ENCODE measurements at places on chromosomes 2 and 18.

DNA sequence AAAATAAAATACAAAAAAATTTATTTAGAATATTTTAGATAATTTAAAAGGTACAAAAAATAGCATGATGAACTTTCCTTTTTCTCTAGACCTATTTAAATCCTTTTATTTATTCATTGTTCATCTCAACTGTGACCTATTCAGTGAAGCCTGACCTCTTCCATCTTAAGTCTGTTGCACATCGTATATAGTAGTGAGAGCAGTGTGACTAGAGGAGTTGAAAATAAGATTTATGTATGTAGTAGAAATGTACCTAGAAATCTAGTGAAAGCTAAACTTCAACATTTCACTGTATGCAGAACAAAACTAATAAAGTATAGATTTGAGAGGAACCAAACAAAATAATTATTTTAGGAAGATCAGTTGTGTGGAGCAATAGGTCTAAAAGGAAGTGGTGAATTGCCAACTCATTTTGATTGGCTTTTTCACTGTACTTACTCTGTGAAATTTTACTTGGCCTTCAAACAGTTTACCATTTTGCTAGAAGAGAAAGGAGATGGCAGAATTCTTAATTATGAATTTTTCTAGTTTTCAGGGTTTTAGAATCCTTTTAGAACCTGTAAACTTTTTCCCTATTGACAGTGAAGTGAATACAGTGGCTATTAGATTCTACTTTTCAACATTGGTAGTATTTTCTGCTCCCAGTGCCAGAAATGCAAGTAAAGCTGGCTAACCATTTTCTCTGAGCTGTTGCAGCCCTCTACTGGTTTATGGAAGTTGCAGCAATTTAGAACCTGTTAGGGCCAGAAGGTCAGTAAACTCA lies 11.0 kb downstream of the ANKRD12 start:
- DNase-seq: peak; percentile 59

DNA sequence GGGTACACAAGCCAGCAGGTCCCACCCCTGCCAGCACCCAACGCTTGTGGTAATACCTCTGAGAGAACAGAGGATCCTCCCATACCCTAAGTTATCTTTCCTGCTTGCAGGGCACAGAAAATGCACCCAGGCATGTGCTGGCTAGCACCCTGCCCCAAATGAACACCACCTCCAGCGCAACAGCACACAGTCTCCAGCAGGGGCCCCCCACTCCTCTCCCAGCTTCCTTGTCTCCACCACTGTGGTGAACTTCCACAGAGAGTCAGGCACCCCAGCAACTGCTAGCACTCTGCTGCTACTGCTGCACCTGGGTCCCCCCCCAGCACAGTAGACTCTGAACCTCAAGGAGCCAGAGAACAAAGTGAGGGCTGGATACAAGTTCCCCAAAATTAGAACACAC lies 216.8 kb upstream of the CNTNAP5 start:
- DNase-seq: no peak

DNA sequence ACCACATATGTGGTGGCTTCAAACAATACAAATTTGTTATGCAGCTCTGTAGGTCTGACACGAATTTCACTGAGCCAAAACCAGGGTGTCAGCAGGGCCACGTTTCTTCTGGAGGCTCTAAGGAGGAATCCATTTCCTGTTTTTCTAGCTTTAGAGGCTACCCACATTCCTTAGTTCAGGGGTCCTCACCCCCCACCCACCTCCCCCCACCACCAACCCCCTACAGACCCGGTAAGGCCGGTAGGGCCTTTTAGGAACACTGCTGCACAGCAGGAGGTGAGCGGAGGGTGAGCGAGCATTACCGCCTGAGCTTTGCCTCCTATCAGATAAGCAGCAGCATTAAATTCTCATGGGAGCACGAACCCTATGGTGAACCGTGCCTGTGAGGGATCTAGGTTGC lies 10.6 kb upstream of the SLC39A10 start:
- DNase-seq: no peak

GRCh38 chr2:238406221-238406997 lies 20.3 kb upstream of the ASB1 start:
- DNase-seq: no peak

GRCh38 chr2:165144315-165144714 lies 59.5 kb downstream of the SCN3A start:
- no peak for DNase-seq

GRCh38 chr18:32427084-32427900 lies 43.4 kb downstream of the GAREM1 start:
- no peak for DNase-seq

DNA sequence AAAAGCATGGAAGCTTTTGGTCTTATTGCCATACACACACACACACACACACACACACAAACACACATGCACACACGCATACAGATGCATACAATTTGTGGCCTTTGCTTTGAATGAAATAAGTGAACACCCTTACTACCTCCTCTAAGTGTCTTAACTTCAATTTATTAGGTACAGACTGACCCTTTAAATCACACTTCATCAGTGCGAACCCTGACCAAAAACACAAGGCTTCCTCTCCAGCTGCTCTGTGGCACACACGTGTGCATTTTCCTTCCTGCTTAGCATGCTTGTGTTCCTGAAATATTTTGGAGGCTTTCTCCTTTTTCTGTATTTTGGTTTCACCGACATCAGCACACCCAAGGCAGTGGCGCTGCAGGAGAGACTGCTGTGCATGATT lies 96.0 kb downstream of the CNTNAP5 start:
- no peak for DNase-seq

GRCh38 chr18:9987931-9988330 lies 74.1 kb downstream of the VAPA start:
- DNase-seq: no peak

- DNase-seq: no peak
Observed at GRCh38 chr2:3208179-3208578, 169.4 kb downstream of the EIPR1 start.

GRCh38 chr2:43689999-43690398 lies 13.8 kb upstream of the C1GALT1C1L start:
- DNase-seq: no peak

GRCh38 chr18:69715191-69715795 lies 232.4 kb downstream of the CD226 start:
- no peak for DNase-seq

GRCh38 chr2:147630585-147630984 lies 214.2 kb upstream of the ACVR2A start:
- no peak for DNase-seq

DNA sequence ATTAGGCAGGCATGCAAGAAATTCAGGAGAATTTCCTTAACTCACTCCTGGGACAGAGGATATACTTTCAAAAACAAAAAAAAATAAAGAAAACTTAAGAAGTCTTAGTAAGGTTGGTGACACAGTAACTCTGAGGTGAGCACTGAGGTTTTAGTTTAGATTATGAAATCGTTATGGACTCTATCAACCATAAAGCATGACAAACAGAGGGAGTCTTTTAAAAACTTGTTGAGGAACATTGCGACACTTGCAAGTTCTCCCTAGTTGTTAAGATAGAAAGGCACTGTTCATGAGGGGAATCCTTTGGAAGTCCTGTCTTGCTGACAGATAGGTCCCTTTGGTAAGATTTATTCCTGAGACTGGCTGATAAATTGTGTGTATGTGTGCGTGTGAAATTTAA lies 194.3 kb upstream of the ERBB4 start:
- no peak for DNase-seq

DNA sequence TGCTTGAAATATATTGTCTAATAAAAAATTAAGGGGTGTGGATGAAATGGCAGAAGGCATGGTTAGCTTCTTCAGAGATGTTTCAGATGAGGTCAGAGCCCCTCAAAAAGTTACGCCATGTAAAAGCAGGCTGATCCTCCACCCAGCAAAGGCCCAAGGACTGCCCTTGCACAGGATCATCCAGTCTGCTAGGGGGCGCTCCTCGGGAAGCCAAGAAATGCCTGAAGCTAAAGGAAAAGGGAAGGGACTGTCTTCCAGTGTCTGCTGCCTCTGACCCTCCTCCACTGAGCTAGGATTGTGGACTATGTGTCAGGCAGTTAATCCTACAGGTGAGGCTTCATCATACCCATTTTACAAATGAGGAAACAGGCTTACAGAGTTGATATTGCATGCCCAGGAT lies 33.8 kb upstream of the TEX51 start:
- DNase-seq: no peak

- no peak for DNase-seq
Observed at GRCh38 chr18:28248653-28249052, 71.7 kb upstream of the CDH2 start.

GRCh38 chr2:173086518-173087213 lies 11.0 kb downstream of the MAP3K20 start:
- DNase-seq: no peak

- no peak for DNase-seq
Observed at GRCh38 chr18:48085781-48086487, 155.5 kb upstream of the SMAD2 start.

DNA sequence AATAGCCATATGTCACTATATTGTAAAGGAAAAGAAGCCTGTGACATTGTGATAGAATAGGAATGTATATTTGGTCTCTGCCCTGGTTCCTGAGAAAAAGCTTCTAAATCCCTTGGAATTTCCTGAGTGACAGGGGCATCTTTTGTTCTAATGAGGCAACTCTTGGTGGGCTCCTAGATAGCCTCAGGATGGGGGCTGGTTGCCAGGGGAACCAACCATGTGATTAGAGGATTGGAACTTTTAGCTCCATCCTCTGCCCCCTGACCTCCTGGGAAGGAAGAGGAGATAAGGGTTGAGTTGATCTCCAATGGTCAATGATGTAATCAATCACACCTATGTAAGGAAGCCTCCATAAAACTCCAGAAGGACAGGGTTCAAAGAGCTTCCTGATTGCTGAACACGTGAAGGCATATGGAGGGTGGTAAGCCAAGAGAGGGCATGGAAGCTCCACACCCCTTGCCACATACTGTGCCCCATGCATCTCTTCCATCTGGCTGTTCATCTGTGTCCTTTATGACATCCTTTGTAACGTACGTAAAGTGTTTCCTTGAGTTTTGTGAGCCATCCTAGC lies 2.9 kb upstream of the ME2 start:
- no peak for DNase-seq

- DNase-seq: no peak
Observed at GRCh38 chr2:232767866-232768265, 8.5 kb downstream of the KCNJ13 start.

- DNase-seq: no peak
Observed at GRCh38 chr2:153005071-153005730, 286.8 kb downstream of the ARL6IP6 start.

DNA sequence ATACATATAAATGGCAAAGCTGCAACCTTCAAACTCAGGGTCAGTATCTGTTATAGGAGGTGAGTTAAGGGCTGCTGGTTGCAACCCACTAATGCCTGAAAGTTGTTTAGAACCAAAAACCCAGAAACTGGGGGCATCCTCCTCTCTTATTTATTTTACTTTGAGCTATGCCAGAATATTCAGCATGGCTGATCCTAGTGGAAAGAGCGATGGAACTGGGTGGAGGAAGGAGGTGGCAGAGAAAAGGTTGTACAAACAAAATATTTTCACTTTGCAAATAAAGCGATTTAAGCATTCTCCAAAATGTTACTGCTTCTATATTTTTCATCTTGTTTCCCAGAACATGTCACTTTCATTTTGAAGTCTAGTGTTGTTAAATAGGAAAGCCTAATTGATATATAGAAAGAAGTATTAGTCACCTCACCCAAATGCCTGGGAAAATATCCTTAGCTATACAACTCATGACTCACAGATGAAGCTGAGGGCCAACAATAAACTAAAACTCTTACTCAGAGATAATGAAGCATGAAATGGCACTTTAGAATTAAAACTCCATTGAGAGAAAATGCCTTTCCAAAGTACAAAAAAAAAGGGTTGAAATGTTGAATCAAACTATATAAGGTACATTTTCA lies 251.4 kb upstream of the UBE2E3 start:
- DNase-seq: no peak

- no peak for DNase-seq
Observed at GRCh38 chr2:8090748-8091700, 590.8 kb upstream of the ID2 start.

DNA sequence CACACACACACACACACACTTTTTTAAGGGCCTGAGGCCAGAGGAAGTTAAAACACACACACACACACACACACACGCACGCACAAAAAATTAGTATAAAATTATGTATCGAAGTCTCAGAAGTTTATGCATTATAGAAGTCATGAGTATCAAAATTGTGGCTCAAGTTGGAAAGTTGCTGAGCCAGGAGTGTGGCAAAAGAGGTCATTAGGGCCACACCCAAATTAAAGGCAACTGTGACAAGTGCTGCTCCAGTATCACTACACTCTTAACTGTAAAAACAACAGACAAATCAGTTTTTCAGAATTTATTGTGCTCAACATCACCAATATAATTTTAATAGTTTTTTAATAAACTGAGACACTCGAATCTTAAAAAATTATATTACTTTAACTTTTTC lies 36.9 kb downstream of the YWHAQ start:
- DNase-seq: no peak

Data from LNCaP clone FGC (cell line).